Osteoblast (primary cell): ENCODE measurements at places on chromosomes 16 and 17. TPM values are rescaled to one million over a fixed set of nuclear protein-coding genes. Genes with fewer than 3 reads are reported as not detected.

DNA sequence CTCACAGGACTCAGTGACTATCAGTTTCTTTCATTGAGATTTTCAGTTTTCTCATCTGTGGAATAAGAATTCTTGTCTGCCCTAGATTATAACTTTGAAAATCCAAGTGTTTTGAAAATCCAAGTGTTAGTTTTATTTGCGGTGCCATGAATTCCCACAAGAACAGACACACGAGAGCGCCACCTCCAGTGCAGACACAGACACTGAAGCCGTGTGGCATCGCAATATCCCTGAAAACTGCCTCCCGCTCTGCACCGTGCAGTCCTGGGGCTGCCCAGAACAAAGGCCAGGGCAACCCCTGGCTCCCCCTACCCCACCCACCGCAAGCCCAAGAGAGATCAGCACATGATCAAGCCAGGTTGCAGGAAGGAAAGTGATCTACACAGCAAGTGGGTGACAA is 229.5 kb upstream of the ASIC2 start:
- DNase-seq: peak; percentile 74

- DNase-seq: peak; percentile 97
Measured at GRCh38 chr17:7632492-7632894, 2.6 kb downstream of the SHBG start.

PRKCB gene
- under 0.01 TPM in 2 replicates for total RNA-seq

TMED6 gene
- 0.29 and 0.72 TPM in 2 replicates for total RNA-seq

DNA sequence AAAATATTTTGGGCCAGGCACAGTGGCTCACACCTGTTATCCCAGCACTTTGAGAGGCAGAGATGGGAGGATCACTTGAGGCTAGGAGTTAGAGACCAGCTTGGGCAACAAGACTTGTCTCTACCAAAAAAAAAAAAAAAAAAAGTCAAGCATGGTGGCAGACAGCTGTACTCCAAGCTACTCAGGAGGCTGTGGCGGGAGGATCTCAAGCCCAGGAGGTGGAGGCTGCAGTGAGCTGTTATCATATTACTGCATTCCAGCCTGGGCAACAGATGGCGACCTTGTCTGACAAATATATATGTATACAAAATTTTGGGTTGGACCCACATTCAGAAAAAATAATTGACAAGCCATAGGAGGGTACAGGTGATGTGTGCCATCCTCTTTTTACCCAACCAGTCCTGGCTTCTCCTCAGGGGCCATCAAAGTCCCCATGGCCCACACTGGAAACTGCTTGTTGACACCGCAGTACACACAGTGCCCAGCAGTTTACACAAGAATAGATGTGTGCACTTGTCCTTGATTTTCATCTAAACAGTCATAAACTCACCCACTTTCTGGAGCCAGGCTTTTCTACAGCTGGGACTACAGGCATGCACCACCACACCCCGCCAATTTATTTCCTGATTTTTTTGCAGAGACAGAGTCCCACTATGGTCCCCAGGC is 1.7 kb downstream of the CES2 start:
- peak; percentile 88 for DNase-seq

DRC3 gene
- 1.8 and 2.9 TPM in 2 replicates for total RNA-seq

CDH8 gene
- under 0.01 TPM in 1 of 2 replicates, not detected in the other for total RNA-seq

DNA sequence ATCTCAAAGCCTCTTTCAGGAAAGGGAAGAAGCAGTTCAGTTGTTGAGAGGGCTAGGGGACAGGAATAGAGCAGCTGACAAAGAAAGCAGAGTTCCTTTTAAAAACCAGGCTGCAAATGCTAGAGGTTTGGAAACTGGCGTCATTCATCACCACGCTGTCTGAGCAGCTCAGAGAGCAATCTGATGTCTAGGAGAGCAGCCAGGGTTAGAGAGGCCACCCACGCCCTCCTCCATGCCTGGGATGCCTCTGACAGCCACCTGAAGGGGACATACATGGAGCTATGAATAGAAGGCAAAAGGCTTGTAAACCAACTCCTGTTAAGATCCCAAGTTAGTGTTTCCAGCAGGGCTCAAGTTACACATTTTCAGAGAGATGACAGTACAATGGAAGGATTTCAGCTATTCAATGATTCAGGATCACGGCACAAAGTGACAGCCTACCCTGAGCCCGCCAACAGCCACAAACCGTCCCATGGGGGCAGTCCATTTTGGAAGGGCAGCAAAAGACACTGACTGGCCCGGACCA is 12.4 kb downstream of the RAB5C start:
- DNase-seq: peak; percentile 92
